ENCODE measurements at places on chromosomes 16 and 17. TPM values are rescaled to one million over a fixed set of nuclear protein-coding genes. Genes with fewer than 3 reads are reported as not detected.

The CDRT4 gene
- 0.43 TPM for polyA plus RNA-seq

The ITGAX gene
- polyA plus RNA-seq: 1.1 TPM

The KRT32 gene
- not detected for polyA plus RNA-seq

DNA sequence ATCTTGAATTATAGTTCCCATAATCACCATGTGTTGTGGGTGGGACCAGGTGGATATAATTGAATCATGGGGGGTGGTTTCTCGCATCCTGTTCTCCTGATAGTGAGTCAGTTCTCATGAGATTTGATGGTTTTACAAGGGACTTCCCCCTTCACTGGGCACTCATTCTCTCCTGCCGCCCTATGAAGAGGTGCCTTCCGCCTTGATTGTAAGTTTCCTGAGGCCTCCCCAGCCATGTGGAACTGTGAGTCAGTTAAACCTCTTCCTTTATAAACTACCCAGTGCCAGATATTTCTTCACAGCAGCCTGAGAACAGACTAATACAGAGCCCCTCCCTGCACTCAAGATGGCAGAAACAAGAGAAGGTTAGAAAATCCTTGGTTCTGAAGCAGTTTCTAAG, 26.4 kb downstream of the LDAF1 start:
- no peak for DNase-seq

The G6PC1 gene
- 84.7 TPM for polyA plus RNA-seq

- DNase-seq: peak; percentile 43
Measured at GRCh38 chr16:67805718-67806427, 487 bp downstream of the RANBP10 start.

GRCh38 chr16:24309258-24310142, 53.4 kb downstream of the CACNG3 start:
- DNase-seq: no peak

- no peak for DNase-seq
Measured at GRCh38 chr16:87141402-87141801, 175.8 kb downstream of the C16orf95 start.
